ENCODE measurements at places on chromosomes 4 and X.

DNA sequence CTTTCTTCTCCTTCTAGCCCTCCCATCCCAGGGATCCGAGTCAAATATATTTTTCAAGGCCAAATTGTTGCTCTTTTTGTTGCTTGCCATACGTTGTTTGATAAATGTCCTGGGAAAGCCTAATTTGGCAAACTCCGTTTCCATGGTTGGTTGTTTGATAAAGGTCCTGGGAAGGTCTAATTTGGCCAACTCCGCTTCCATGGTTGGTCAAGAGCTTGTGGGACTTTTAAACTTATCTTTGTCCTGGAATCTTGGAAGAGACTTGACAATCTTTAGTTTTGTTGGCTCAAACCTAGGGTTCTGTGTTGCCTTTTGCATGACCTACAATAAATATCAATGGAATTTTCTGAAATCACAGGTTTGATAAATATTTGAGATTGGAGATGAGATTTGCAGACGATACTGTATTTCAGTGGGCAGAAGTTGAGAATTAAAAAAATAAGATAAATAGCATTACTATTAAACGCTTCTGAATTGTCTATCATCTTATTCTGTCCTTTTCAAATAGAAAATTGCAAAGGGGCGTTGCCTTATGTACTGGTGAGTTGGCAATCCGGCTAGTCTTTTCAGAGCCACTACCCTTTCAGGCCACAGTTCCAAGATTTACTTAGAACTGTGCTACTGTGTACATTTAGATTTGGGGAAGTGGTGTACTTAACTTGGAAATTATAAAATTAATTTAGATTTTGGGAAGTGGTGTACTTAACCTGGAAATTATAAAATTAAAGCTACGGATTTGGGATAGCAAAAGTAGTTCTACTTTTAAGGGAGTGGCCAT, 804 bp downstream of the OSTC start:
- DNase-seq = no peak

GRCh38 chr4:51840781-51841180, 2.2 kb upstream of the DCUN1D4 start:
- DNase-seq = no peak

DNA sequence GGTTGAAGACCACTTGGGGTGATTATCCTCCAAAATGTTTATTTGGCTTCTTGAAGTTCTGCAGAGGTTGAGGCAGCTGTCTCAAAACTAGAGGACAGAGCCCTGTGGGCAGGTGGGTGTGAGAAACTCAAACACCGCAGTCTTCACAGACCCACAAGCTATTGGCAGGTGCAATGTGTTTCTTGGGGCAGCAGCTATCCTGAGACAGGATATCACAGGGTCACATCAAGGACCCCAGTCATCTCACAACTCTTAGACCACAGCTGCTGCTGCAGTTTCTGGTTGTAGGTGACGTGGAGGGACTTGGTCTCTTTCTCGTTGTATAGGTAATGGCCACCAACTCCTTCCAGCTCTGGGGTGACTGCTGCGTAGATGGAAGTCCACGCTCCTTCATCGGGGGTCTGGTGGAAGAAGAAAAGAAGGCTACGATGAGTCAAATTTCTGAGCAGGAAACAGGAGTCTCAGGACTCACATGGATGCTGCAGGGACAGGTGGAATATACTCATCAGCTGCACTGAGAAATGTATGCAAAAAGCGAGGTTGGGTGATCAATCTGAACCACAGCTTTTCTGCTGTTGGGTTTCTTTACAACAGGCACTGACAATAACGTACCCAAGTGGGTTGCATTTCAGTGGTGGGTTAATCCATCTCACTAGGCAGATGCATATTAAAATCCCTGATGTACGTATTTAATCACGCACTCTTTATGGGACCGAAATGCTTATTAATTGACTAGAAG, 279.8 kb downstream of the DHRSX start:
- no peak for DNase-seq

DNA sequence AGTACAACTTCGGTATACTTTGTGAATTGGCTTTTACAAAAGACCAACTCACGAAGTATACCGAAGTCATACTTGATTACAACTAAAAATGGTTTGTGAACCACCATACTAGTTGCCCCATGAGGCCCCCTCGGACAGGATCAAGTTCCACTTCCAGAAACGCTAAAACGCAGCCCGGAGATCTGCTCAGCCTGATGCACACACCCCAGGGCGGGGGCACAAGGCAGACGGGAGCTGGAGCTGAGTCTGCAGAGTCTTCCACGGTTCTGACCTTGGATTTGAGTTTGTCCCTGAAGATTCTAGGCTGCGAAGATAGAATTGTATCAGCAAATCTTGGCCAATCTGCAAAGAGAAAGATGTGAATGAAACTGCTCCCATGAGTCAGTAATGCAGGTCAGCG, 118.1 kb downstream of the SORCS2 start:
- no peak for DNase-seq

DNA sequence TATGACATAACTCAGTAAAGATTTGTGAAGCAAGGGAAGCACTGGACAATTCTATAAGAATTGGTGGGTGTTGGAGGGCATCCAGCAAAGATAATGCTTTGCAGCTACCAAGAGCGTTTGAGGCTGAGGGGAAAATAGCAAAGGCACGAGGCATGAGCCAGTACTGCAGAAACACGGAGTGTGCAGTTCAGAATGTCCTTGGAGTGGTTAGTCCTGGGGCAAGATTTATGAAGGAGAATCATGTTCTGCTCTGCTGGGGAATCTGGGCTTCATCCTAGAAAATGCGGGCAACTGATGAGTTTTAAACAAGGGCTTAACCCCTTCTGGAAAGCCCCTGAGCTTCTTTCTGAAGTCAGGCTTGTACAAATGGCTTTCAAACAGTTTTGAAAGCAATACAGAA, 452.5 kb downstream of the IL15 start:
- no peak for DNase-seq

DNA sequence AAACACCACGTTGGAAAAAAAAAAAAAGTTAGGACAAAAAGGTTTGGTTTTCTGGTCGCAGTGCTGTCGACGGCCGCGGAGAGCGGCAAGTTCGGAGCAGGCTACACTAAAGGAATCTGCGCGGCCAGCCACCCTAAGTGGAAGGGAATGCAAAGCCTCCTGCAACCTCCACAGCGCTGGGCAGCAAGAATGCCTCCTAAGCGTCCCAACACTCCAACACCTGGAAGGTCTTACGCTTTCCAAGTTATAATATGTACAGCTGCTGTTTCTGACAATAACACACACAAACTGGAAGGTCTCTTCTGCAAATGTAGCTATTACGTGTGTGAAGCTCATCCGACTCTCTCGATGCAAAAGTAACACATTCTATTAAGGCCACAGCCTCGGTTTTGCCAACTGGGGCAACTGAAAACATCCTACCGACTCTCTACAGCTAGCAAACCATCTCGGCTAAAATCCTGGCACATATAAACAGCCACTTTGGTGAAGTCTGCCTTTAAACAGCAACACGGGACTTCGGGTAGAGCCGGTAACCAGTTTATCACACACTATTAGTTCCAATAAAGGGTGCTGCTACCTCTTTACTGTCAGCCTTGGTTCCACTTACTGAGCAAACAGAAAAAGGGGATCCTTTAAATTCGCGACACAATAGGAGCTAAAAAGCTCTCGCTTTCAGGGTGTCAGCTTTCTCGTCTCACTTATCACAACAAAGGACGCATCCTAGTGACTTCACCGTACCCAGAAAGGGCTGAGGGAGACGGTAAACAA, 895 bp downstream of the SMIM14 start:
- DNase-seq = no peak

DNA sequence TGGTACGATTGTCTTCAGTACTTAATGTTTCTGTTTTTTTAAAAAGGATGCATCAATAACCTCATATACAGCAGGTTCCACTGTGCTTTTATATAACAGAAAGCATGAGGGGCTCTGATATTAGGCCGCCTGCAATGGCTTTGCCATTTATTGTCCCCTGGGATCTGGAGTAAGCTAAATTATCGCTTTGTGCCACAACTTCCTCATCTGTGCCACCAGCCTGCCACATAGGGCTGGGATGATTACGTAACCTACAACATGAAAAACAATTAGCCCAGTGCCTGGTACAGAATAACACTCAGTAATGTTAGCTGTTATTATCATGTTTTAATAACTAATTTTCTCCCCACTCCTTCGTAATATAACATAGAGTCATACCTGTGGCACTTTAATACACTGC, 65.5 kb upstream of the TRIM2 start:
- no peak for DNase-seq

- no peak for DNase-seq
These were observed 184.2 kb downstream of the DHRSX start for GRCh38 chrX:2316534-2316933.

DNA sequence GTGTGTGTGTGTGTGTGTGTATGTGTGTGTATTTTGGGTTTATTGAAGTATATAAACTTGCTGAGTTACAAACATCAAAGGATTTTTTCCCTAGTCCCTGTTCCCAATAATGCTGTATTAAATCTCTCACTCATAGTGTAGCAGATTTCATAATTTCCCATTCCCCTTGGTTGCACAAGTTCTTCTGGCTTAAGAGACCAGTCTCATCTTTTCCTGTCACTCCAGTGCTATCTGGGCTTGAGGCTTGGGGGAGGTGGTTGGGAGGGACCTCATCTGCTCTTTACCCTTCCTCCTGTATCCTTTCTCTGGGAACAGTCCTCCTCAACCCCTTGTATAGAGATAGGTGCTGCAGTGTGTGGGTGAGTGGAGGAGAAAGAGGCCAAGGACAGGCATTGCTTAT, 285.4 kb upstream of the BOD1L1 start:
- no peak for DNase-seq

DNA sequence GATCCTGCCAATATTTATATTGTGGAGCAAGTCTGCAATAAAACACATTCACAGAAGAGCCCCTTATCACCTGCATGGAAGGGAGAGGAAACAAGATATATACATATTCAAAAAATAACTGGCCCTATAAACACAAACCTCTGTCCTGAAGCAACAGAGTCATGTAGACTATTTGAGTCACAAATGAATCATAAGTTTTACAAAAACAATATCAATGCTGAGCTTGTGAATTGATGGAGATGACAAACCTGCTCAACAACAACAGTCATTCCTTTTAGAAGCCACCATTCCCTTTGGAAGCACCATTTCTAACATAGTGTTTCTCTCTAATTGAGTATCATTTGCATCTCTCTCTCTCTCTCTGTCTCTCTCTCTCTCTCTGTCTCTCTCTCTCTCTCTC, 313.9 kb downstream of the MID1IP1 start:
- DNase-seq = no peak

DNA sequence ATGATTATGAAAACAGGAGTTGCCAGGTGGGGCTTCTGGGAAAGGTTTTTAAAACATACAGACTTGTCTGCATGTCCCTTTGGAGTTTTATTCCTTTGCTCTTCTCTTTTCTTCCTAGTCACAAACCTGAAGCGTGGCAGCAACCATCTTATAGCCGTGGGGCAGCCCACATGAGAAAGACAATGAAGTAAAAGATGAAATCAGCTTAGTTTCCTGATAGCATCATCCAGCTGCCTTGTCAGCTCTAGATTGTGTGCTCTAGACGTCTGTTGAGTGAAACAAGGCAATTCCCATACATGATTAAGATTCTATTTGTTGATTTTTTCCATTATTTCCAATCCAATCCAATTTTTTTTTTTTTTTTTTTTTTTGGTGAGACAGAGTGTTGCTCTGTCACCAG, 68.9 kb downstream of the ELOVL6 start:
- DNase-seq = no peak

DNA sequence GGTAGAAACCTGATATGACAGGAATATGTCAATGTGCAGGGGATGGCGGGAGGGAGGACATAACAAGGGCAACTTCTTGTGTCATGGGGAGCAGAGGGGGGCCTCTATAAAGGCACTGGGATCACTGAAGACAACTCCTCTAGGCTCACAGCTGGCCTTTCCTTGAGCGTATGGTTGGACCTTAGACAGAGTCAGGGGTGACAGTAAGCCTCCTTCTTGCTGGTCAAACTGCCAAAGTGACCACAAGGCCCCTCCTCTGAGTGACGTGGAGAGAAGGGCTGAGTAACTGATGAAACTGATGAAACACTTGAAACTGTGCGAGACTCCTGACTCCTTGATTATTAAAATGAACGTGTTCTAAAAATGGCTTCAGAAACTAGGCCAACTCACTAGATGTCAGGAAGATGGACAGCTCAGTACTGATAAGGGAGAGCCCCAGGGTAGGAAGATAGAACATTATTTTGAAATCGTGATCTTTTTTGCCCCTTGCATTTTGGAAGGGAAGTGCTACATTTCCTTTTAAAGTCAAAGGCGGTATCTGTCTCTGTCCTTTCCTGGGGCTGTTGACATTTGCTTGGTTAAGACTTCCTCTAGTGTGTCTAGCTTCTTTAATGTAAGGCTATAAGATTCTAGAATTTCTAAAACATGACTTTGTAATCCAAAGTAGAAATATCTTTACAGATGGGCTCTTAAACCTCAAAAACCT, 1.6 kb downstream of the RAB33A start:
- DNase-seq = no peak

- peak; percentile 69 for DNase-seq
These were observed 17.2 kb downstream of the RHOH start for GRCh38 chr4:40214038-40214437.

DNA sequence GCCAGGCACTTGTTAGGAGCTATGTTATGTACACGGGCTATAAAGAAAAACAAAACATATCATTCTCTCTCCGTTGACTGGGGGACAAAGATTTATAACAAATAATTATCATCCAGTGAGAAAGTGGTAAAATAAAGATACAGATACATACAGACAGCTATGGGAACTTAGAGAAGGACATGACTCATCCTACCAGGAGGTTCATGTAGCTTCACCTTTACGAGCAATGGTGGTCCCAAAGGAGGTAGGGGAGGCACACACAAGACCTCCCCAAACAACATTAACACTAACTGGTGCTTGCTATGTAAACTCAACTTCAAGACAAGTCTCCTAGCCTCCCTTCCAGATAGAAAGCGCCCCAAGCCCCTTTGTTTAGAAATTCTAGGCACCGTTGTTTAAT, 8.9 kb downstream of the AMBN start:
- no peak for DNase-seq

DNA sequence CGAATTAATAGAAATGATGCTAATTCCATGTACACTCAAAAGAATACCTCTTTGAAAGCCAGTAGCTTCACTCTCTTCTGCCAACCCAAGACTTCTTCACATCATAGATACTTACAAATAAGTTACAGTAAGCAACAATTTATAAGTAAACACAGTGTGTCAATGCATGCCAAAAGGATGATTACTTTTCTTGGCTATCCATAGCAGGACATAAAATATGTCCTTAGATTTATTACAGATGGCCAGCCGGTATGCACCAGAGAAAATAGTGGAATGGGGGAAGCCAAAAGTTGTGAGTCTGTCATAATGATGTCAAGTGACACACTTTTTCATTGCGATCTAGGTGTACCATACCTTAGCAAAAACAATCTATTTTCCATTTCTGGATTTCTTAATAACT, 631 bp upstream of the BMX start:
- DNase-seq = no peak

DNA sequence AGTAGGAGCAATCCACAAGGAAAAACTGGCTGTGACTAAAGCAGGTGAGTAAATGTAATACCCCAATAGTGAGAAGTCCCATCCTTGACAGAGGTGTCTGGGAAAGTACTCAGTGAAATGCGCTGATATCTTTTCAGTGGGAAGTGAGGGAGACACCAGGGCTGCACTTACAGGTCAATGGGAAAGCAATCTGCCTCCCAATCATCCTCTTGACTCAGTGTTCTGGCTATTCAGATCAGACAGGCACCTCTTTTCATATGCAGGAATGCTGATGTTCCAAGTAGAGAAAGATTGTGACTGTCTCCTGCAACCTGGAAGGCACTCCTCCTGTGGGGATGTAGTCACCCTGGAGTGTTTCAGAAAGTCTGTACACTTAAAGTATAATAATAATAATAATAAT, 39.9 kb upstream of the SPIN2A start:
- DNase-seq = no peak

GRCh38 chr4:33724685-33725084, 2519.6 kb downstream of the ARAP2 start:
- no peak for DNase-seq
